ENCODE measurements at places on chromosomes 1 and 21.

- no peak for DNase-seq
Measured at GRCh38 chr1:54254055-54254454, 54.1 kb downstream of the MRPL37 start.

DNA sequence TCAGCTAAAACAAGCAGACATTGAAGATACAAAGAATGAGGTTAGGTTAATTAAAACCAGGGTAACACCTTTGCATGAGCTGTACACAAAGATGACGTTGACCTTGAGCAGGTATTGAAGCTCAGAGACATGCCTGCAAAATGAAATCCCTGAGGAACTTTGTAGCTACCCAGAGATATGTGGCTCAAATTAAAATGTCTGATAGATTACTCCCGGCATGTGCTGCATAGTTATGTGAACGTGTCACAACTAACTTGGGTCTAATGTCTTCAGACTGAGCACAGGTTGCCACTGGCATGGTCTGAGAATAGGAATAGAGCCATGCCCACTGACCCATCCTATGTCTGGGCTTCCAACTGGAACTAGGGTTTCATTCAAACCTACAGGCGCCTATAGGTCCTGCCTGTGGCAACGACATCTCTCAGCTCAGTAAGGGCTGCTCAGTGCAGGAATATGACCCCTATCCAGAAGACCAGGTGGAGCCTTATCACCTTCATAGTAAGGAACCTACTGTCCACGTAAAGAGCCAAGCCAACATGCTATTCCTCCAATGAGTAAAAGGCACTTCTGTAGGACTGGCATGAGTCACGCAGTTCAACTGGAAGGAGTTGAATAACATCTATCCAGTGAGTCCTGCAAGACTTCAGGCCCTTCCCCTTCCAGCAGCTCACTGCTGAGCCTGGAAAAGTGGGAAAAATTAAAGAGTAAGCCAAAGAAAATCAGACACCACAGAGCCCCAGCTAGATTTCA is 60.7 kb downstream of the PRKAB2 start:
- DNase-seq: no peak

- DNase-seq: no peak
Measured at GRCh38 chr1:183841550-183841949, 36.6 kb downstream of the RGL1 start.

DNA sequence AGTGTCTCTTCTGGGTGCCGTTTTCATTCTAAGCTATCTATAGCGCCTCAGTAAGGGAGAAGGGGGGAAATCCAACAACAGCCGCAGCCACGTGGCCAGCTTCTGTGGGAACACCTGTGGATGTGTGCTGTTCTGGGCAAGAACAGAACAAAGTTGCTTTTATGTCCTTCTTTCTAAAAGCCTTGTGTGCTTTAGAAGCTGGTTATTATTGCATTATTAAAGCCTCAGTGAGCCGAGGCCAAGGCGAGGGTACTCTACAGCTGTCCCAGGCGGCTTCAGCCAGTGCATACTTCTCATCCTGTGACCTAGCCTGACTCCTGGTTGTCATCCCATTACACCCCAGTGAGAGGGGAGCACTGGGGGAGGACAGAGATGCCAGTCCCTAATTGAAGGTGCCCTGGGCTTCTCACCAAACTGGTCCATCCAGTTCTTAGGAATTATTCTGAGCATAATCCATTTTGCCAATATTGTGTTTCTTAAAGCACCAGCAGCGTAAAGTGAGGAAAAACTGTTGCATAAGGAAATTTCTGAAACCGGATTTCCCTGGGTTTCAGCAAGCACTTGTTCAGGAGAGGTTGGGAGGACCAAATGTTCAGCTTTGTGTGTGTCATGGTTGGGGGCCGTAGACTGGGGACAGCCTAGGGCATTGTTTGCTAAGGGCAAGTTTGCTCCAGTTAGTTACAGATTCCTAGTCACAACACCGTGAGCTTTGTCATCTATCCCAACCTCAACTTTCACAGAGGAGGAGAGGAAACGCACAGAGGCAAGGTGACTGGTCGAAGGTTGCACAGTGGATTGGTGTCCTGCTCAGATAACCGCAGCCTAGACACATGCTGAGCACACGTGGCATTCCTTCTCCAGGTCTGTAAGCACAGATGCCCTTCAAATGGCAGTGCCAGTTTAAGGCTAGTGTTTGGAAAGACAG is 61.0 kb upstream of the ATP1A1 start:
- no peak for DNase-seq

DNA sequence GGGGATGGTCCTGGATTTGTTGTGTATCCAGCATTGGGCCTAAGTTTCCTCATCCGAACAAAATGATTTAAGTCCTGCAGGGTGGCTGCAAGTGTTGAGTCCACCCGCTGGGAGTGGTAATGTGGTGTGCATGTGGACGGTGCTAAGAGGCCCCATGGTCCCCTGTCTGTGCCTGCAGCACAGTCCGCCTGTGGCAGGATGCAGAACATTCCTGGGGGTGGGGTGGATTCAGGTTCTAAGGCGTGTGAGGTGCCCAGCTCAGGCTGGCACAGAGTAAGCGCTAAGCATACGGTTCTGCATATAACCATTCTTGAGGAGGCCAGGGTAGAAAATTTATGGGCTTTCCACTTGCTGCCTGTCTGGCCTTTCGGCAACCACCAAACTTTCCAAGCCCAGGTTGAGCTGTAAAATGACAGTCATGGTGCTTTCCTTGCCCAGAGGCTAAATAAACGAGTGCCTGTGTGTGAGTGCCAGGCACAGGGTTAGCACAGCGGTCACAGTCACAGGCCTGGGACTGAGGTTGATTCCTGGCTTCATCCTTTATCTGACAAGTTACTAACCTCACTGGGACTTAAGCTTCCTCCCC is 30.7 kb downstream of the SLC2A1 start:
- no peak for DNase-seq

DNA sequence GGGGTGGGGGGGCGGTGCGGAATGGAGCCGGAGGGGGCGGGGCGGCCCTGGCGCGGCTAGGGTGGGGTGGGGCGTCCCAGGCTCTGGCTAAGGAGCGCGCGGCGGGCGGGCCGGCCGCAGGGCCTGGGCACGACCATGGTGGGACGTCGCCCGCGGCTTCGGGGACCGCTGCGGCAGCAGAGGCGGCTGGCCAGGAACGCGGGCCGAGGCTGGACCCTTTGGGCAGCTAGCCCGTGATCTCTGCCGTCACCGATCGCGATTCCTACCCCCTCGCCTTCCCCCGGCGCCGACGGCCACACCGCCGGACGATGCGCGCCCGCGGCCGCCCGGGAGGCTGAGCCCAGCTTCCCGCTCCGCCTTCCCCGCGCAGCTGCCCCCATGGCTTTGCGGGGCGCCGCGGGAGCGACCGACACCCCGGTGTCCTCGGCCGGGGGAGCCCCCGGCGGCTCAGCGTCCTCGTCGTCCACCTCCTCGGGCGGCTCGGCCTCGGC is at the start of gene MAP3K21:
TSS of gene MAP3K21 (plus strand) at position 74 of the 491 bp plus-strand sequence. CDS start at position 379, 305 bp downstream.
- peak; percentile 95 for DNase-seq

- no peak for DNase-seq
Measured at GRCh38 chr1:157431751-157432150, 120.6 kb downstream of the FCRL5 start.

DNA sequence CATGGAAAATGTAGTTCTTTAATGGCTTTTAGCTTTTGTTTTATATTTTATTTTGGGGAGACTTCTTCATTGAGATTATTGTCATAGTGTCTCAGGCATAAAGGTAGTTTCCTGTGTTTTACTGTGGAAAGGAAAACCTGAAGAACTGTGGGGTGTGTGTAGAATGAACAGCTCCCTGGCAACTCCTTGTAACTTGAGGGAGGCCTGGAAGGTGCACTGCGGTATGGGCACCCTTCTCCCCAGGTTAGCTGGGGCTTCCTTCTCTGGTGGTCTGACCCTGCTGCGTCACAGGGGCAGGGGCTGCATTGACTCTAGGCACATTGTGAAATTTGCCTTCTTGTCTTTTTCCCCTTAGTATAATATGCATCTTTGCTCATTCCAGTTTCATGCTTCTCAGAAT is 1.7 kb downstream of the ATP1B1 start:
- no peak for DNase-seq

GRCh38 chr1:197464044-197464443 is 196.0 kb downstream of the CRB1 start:
- DNase-seq: no peak
